NCI-H1694 treated with DMSO at 0.1 percent for 48 hours (cell line): ENCODE measurements at places on chromosomes 13 and 19.

GRCh38 chr19:49152119-49152550 lies 3.1 kb downstream of the HRC start:
- DNase-seq, result no peak

- peak; percentile 35 for DNase-seq
Measured at GRCh38 chr13:39016087-39016486, 21.8 kb downstream of the PROSER1 start.

DNA sequence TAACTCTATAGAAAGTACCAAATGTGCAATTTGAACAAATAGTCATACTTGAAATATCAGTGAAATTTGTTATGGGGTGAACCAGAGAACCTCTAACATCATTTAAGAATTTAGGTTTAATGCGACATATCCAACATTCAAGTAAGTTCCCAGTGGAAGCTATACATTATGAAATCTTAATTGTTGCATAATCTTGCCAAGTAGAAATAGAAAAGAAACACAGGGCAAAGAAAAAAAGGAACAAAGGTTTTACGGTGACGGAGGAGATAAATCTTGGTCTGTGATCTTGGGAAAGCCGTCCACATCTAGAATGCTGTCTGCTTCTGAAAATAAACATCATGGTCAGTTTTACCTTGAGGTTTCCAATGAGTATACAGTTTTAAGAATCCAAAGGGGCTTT lies 445.7 kb downstream of the RFC3 start:
- DNase-seq, result no peak

DNA sequence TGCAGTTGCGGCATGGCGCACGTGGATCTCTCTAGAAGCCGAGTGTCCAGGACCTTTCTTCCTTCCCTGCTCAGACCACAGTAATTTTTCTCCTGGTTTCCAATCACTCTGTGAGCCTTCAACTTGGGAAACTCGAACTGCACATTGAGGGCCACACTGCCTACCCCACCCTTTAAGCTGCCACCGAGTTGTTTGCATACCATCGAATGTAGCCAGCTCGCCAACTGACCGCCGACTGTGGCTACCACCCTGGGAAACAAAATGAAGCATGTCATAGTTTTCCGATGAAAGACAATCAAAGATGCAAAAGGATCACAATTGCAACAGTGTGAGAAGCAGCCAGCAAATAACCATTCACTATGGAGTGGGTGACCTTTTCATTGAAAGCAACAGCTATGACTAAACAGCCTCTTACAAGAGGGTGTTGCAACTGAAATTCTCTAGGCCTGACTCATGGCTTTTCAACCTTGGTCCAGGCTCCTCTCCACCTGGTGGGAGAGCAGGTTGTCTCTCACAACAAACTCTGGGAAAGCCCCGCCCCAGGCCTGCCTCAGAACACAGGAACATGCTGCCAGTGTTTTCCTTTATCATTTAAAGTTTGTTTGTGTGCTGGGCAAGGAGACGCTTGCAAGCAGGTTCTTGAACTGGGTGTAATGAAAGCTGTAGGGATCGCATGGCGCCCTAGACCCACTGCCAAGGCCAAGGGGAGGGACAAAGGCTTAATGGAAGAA lies 141.7 kb upstream of the SERP2 start:
- no peak for DNase-seq

DNA sequence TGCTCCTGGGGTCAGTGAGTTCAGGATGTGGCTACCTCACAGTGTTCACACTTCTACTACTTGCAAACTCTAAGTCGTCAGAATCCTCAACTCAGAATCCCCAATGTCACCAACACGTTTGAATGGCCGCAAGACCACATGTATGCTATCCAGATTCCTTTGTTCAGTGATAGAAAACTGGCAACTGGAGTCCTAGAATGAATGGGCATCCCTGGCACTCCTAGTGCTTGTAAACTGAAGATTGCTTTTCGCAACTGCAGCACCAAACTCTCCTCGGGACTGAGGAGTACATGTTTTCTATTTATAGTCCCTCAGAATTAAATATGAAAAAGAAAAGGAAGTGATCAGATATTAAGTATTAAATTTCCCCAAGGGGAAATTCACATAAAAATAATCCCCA lies 4.9 kb downstream of the SMAD9 start:
- no peak for DNase-seq

- DNase-seq, result no peak
Measured at GRCh38 chr19:50333737-50334617, 4.8 kb upstream of the KCNC3 start.

DNA sequence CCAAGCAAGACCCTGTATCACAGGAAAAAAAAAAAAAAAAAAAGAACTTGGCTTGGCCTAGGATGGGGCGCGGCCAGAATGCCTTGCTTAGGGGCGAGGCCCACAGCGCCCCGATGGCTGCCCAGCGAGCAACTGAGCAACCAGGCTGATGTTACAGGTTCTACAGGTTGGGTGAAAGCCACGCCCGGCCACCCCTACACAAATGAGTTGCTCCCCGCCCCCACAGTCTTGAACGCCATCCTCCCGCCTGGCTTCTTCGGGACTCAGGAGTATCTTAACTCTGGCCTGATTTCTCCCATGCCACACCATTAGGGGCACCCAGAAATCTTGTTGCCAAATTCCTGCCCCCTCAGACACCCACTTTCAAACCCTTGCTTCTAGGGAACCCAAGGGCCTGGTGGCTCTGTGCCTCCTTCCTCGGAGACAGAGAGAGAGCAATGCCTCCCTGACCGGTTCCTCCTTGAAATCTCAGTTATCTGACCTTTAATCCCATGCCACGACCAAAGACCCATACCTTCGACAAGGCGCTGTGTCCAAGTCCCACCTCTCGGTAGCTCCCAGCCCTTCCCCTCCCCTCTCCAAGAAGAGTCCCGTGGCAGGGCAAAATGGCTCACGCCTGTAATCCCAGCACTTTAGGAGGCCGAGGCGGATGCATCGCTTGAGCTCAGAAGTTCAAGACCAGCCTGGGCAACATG lies 1.1 kb upstream of the CBLC start:
- DNase-seq, result no peak

GRCh38 chr13:44050450-44051063 lies 170.9 kb downstream of the LACC1 start:
- DNase-seq, result peak; percentile 38

GRCh38 chr13:92224825-92225224 lies 826.4 kb downstream of the GPC5 start:
- DNase-seq, result no peak

DNA sequence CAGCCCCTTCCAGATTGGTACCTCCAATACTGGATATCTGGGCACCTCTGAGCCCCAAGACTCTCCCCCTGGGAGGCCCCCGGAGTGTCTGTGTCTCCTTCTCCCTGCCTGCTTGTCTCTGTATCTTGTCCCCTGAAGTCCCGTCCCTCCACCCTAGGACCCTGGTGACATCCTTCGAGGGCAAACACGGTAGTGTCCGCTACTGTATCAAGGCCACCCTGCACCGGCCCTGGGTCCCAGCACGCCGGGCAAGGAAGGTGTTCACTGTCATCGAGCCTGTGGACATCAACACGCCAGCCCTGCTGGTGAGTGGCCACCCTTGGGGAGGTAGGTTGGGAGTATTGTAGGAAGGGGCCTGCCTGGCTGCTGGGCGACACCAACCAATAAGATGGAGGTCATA lies 844 bp downstream of the ARRDC2 start:
- DNase-seq, result no peak

DNA sequence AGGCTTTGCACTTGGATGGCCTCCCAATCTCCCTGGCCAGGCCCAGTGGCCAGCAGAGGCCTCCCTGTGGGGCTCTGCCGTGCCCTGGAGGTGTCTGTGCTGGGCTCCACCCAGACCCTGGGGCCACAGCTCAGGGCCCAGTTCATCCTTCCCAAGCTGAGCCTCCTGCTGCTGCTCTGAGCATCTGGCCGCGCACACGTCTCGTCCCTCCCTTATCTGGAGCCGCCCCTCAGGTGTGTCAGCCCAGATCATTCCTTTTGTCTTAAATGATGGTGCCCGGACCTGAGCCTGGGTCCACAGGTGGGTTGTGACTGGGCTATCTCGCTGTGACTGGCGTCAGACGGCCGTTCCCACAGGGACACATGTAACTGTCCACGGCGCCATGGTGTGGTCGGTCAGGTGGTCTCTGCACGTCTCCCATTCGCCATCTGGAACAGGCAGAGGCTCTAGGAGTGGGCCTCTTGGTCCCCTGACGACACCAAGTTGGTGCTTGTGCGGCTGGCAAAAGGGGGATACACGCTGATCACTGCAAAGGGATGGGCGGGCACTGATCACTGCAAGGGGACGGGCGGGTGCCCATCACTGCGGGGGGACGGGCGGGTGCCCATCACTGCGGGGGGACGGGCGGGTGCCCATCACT lies 14.3 kb upstream of the ZNF554 start:
- DNase-seq, result no peak

DNA sequence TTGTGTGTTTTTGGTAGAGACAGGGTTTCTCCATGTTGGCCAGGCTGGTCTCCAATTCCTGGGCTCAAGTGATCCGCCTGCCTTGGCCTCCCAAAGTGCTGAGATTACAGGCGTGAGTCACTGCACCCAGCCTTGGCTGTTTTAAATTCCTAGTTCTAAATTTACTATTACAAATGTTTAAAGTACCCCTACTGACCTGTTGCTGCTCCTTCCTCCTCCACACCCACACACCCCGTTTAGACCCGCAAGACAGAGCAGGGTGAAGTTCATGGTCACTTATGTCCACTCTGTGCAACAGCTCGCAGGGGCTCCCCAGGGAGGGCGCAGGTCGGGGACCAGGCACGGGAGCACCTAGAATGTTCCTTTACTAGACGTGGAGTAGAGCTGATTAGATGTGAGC lies 28.7 kb downstream of the TMEM161A start:
- DNase-seq, result no peak

DNA sequence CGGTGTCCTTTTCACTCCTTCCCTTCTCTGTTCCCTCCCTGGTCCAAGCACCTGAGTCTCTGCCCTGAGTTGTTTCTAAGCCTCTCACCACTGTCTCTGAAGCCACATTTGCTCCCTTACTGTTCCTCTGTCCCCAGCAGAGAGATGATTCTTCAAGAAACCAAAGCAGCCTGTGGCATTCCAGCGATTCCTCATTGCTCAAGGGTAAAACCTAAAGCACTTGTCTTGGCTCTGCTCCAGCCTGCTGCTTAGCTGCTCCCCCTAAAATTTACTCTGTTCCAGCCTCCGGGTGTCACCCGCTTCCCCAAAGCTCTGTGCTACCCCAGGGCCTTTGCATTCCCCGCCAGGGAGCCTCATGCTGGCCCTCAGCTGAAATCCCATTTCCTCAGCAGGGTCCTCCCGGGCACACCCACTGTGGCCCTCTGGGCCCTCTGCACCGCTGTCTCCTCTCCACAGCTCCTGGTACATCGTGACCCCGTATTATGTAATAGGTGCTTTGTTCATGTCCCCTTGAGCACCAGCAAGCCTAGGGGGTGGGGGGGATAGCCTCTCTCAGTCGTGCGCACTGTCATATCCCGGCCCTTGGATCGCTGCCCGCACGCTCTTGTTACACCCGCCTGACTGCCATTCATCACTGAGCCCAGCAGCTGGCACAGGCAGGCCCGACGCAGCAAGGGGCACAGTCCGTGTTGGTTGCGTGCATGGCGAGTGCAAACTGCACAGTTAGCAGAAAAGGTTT lies 15.8 kb downstream of the TECR start:
- peak; percentile 88 for DNase-seq

DNA sequence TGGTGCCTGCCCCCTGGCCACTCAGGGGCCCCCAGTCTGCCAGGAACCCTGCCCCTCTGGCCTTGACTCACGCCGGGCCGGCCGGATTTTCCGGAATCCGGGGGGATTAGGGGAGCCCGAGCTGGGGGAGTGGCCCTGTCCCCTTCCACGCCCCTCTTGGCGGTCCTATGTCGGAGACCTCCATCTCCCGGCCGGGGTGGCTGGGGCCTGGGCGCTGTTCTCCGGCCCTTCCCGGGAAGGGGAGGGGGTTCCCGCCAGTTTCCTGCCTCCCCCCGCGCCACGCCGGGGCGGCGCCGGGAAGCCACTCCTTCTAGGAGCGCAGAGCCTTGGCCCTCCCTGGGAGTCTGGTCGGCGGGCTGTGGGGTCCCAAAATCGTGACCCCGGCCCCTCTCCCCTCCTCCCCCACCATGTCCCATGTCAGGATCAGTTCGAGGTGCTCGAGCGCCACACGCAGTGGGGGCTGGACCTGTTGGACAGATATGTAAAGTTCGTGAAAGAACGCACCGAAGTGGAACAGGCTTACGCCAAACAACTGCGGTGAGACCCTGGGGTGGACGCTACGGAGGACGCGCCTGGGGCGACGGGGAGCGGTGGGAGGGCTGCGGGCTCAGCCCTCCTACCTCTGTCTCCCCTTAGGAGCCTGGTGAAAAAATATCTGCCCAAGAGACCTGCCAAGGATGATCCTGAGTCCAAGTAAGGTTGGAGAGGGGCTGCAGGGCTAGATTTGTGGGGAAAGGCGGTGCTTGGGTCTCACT lies 1.3 kb downstream of the TRIP10 start:
- no peak for DNase-seq

- no peak for DNase-seq
Measured at GRCh38 chr19:2602391-2603181, 99.9 kb downstream of the GNG7 start.

DNA sequence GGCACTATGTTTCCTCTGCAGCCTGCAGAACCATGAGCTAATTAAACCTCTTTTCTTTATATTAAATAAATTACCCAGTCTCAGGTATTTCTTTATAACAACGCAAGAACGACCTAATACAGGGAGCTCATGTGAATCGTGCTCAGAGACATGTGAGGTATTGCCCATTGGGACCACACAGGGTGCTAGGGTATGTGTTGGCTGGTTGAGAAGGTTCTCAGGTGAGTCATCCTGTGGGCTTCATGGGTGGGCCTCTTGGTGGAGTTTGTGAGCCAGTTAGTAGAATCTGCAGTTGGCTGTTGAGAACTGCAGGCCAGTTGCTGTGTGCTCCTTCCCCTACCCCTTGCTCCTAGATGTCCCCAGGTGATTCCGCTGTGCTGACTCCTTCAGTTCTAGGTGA lies 163.0 kb downstream of the HS6ST3 start:
- no peak for DNase-seq

GRCh38 chr19:54376610-54377285 lies 12.0 kb upstream of the LAIR1 start:
- DNase-seq, result no peak

DNA sequence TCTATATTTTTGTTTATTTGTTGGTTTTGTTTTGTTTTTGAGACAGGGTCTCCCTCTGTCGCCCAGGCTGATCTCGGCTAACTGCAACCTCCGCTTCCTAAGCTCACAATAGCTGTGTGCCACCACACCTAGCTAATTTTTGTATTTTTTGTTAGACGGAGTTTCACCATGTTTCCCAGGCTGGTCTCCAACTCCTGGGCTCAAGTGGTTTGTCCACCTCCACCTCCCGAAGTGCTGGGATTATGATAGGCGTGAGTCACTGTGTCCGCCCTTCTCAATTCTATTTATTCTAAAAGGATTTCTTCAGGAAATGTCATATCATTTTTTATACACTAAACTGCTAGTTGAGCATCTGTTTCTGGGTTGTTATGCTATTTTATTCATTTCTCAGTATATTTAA lies 1206.0 kb downstream of the OLFM4 start:
- no peak for DNase-seq

DNA sequence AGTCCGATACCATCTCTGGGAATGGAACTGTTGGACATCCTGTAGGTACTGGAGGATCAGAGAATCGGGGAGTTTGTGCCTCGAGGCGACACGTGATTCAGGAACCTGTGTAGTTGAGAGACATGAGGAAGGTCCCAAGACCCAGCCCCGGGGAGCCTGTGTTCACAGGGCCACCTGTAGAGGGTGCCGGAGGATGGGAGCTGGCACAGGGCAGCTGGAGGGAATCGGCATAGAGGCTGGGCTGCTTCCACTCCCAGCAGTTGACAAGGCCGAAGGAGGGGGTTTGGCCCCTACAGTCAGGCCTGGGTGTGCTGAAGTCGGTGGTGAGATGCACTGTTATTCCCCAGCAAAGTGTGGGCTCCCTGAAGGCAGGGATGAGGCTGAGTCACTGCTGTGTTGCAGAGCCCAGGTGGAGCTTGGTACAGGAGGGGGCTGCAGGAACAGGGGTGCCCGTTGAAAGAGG lies 2.5 kb upstream of the ISYNA1 start:
- peak; percentile 12 for DNase-seq
